ENCODE measurements at places on chromosomes 1 and 21.

- no peak for DNase-seq
Measured at GRCh38 chr1:205598841-205599668, 32.8 kb downstream of the ELK4 start.

GRCh38 chr1:114340892-114341291, 170.1 kb downstream of the TRIM33 start:
- DNase-seq = no peak

GRCh38 chr1:40664791-40665190, 691 bp downstream of the RIMS3 start:
- DNase-seq = no peak

DNA sequence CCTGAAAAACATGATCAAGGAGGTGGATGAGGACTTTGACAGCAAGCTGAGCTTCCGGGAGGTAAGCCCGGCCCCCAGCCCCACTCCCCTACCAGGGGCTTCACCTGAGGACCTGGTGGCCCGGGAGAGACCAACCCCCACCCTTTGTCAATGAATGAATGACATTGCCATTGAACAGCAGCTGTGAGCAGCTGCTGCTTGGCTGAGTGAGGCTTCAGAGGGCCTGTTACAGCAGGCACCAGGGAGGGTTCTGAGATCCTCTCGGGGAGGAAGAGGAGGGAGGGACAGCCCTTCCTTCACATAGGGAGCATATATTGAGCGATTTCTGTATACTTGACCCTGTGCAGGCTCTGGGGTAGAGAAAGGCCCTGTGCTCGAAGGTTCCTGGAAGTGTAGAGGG, 12.3 kb upstream of the CTRC start:
- DNase-seq = no peak

GRCh38 chr1:230970432-230970831, 8.2 kb downstream of the TTC13 start:
- DNase-seq = no peak

GRCh38 chr1:1959840-1960479, 40.9 kb upstream of the TMEM52 start:
- peak; percentile 78 for DNase-seq
